Nasal cavity respiratory epithelium epithelial cell of viscerocranial mucosa (primary cell): ENCODE measurements at places on chromosomes 11 and 22. TPM values are rescaled to one million over a fixed set of nuclear protein-coding genes. Genes with fewer than 3 reads are reported as not detected.

The APOA4 gene
- total RNA-seq, result not detected in 2 replicates

The MFNG gene
- total RNA-seq, result 2.1 and 2.7 TPM in 2 replicates

The C22orf23 gene
- under 0.01 TPM in 1 of 2 replicates, not detected in the other for total RNA-seq

The TPCN2 gene
- total RNA-seq, result 4.8 and 7.5 TPM in 2 replicates

The C11orf58 gene
- 337 and 384 TPM in 2 replicates for total RNA-seq

The MMP12 gene
- total RNA-seq, result 1.5 TPM in 1 of 2 replicates, not detected in the other

The HBG2 gene
- total RNA-seq, result not detected in 2 replicates

The LRRC55 gene
- not detected in 2 replicates for total RNA-seq

The EXPH5 gene
- 24.3 and 27.4 TPM in 2 replicates for total RNA-seq

The TSGA10IP gene
- not detected in 2 replicates for total RNA-seq
